ENCODE measurements at places on chromosomes 6 and 20.

DNA sequence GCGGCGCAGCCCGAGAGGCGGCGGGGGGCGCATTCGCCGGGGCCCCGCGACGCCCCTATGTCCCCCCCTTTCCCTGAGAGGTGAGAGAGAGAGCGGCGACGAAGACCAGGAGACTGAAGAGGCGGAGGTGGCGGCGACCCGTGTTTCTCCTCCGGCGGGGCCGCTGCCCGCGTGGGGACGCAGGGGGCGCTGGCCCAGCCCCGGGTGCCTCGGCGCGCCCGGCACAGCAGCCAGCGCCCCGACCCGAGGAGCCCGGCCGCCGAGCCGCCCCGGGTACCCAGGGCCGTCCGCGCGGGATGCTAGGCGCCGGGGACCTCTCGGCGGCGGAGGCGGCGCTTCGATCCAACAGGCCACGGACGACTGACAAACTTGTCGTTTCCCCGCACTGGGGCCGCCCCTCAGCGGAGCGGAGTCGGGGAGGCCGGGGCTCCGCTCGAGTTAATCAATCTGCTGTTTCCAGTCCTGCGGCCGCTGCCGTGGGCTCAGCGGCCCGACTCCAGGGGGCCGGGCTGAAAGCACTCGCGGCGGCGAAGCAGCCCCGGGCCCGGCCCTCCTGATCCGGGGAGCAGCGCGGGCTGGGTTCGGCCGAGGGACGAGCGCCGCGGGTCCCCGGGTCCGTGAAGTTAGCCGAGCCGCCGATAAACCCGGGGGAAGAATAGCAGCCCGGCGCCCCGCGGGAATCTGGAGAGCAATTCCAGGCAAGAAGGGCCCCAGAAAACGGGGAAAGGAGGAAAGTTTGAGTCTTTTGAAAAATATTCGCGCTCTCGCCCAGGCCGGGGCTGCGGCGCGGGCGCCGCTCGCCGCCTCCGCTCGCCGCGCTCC is 631 bp downstream of the MDGA1 start:
- peak; percentile 60 for DNase-seq

GRCh38 chr20:16917636-16918035 is 169.5 kb downstream of the OTOR start:
- DNase-seq = no peak

DNA sequence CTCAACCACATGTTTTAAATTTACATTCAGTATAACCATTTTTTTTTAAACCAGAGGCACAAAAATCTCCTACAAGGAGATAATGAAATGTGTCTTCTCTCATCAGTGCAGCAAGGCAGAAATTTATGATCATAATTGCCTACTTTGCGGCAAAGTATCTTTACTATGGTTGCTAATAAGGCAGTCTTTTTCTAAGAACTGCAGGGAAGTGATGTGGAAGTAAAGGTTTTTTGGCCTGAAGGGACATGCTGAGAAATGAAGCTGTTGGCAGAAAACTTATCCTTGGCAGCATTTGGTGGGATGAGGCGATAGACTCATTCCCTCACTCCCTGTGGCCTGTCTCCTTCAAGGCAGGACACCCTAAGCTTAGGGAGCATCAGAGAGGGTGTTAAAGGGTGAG is 48.7 kb downstream of the SCGN start:
- DNase-seq = no peak

GRCh38 chr6:8865451-8865850 is 430.1 kb upstream of the SLC35B3 start:
- no peak for DNase-seq

- DNase-seq = no peak
Measured at GRCh38 chr20:58709013-58709702, 16.6 kb downstream of the NPEPL1 start.

- DNase-seq = no peak
Measured at GRCh38 chr20:39359981-39360620, 398.0 kb downstream of the DHX35 start.

DNA sequence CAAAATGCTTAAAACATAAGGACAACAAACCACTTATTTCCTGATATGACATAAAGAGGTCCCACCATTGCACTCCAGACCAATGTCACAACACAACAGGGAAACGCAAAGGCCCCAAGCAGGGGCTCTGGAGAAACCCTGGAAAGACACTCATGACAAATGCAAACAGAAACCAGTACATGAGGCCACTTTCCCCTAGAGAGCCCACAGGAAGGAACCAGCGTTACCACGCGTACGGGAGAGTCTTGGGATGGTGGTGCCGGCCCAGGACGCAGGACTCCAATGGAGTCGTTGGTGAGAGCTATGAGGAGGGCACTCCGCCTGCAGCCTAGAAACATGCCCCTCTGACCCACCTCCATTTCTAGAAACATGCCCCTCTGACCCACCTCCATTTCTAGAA is 20.2 kb downstream of the GMEB2 start:
- DNase-seq = no peak

DNA sequence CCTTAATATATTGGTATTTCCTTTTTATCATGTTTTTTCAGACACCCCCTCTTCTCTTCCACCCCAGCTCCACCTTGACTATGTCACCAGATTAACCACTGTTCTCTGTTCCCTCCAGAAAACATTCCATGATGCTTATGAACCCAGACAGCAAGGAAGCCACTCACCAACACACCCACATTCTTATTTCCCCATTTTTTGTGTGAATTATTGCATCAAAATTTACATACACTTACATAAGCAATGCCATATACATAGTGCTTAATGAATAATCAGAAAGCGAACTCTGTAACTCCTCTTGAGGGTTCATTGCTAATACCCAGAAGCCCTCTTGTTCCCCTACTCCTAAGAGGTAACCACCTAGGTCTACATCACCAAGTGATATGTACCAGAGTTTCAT is 182.3 kb upstream of the CDYL start:
- no peak for DNase-seq

DNA sequence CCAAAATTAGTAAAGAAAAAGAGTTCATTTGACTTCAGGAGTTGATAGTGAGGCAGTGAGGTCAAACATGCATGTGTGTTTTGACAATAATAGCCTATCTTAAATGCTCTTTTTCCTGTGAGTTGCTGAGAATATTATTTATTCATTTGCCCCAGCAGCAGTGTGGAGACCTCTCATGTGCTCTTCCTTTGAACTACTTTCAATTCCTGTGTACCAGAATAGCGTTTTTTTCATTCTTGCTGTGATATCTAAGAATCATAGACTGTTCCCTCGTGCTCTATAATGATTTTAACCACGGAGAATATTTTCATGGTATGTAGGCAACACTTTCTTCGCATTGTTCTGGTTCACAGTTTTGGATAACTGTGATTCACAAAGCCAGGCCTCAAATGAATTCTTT is 5.2 kb downstream of the CDYL start:
- DNase-seq = no peak

GRCh38 chr6:160812097-160812496 is 110.1 kb downstream of the PLG start:
- no peak for DNase-seq

- no peak for DNase-seq
Measured at GRCh38 chr6:71406865-71407860, 118.6 kb downstream of the OGFRL1 start.

- DNase-seq = no peak
Measured at GRCh38 chr20:11008444-11009033, 334.7 kb upstream of the JAG1 start.

DNA sequence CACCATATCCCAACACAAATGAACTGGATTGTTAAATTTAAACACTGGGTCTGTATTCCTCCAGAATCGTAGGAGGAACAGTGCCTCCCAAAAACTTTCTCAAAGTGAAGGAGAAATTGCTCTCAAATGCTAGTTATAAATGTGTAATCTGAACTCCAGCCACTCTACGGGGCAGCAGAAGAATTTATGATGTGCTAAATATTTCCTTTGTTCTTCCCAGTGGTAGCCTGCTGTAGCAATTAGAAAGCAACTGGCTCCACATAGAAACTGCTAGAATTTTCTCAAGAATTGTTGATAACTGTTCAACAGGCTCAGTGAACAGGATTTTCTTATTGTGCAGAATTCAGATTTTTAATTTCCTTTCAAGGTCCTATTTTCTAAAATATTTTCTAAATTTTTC is 49.8 kb upstream of the EYA4 start:
- no peak for DNase-seq

DNA sequence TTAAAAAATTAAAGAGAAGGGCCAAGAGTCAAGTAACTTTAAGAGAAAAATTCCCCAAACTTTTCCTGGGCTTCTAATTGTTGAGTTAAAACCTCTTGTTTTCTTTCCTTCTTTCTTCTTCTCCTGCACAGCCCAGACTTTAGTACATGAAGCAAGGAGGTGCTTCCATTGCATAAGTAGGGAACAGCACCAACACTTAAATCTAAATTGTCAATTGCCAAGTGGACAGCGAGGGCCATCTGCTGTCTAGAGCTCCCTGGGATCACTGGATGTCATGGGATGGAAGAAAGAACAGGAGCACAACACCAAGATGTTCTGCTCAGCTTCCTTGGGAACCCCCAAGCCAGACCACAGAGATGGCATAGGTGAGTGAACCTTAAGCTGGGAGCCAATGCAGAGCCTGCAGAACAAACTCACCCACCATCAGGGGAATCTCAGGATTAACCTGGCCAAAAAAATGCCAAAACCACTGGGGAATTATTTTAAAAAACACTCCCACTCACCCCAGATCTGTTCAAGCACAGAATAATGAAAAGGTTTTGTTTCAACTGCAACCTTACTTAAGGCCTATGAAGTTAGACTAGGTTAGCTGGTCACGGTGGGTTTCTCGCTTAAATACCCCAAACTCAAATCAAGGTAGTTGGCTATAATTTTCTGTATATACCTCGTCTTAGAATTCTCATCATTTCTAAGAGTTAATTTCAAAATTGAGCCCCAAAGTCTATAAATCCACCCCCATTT is 67.8 kb downstream of the TNFRSF21 start:
- no peak for DNase-seq

- DNase-seq = no peak
Measured at GRCh38 chr20:11271319-11271718, 597.5 kb upstream of the JAG1 start.

- no peak for DNase-seq
Measured at GRCh38 chr6:70133246-70133645, 169.6 kb downstream of the COL9A1 start.

DNA sequence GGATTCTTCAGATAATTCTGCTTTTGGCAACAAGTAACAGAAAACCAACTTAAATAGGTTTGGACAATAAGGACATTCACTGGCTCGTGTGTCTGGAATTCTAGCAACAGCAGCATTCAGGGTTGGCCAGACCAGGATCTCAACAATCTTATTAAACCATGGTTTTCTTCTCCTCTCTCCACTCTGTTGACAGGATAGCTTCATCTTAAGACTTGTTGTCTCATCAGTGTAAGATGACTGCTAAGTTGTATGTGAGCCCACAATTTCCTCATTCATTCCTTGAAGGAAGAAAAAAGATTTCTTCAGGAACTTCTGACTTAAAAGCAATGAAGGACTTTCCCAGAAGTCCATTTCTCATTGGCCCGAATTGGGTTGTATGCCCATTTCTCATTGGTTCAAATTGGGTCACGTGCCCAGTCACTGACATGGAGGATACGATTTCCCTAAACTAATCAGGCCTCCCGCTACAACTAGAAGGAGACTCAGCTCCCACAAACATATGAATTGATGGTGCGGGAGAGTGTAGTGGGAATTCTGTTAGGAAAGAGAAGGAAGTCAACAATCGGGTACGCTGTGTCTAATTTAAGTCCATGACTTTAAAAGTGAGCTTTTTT is 83.7 kb downstream of the SLC22A3 start:
- DNase-seq = no peak

- peak; percentile 56 for DNase-seq
Measured at GRCh38 chr20:56343861-56344381, 14.9 kb upstream of the FAM210B start.

All from activated naive CD8-positive, alpha-beta T cell treated with anti-CD3 and anti-CD28 coated beads for 36 hours (primary cell).